ENCODE measurements at places on chromosomes 12 and 14.

DNA sequence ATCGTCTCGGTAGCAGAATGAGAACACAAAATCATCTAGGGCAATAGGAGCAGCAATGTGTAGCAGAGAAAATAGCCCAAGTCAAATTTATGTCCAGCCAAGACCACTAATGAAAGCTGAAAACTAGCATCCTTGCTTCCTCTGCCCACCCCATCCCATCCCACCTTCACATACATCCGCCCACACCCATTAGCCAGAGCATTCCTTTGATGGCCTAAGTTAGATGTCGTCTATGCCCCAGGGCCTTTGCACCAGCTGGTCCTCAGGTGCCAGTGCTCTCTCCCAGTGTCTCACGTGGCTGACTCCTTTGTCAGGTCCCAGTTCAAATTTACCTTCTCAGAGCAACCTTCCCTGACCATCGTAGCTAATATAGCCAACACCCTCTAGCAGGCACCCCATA lies 17.8 kb upstream of the PPP2R5C start:
- no peaks in the 10 kb centered on the region for H3K36me3 ChIP-seq
- no peak overlapping the region for H3K27ac ChIP-seq
- no peaks in the 10 kb centered on the region for H3K4me1 ChIP-seq
- no peak for DNase-seq
- no peak overlapping the region for H3K4me3 ChIP-seq

DNA sequence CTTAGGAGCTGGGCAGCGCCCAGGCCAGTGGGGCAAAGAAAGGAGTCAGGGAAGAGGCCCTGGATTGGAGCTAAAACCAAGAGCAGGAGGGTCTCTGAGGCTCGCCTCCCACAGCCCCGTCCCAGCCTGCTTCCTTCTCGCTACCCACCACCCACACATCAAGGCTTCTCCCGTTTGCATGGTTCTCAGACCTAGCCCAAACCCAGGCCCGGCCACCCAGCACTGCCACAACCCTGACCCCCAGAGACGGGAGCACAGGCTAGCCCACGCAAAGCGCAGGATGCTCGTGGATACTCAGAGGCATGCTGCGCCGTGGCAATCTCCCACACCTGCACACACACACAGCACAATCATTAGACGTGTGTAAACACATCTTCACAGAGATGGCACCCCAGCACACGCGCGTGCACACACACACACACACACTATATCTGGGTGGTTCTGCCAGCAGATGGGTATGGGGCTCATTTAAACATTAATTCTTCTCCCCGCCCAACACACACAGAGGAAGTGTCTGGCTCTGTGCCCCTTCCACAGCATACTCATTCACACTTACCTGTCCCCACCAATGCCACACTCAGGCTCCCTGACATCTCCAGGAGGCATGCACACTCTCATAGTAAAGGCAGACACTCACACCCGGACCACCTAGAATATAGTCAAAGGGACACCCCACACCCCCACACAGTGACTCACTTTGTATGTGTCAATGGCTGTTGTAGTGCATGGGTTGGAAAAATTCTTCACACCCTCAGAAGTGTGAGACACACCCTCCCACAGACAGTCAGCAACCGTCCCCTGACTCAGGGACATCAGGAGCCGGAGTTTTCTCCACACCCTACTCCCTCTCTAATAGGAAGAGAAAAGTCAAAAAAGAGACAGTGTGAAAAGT lies 1.1 kb downstream of the CARMIL3 start:
- no peaks in the 10 kb centered on the region for H3K36me3 ChIP-seq
- H3K27me3 ChIP-seq = no peaks in the 10 kb centered on the region
- no peak overlapping the region for H3K27ac ChIP-seq
- no peaks in the 10 kb centered on the region for H3K4me1 ChIP-seq
- H3K4me3 ChIP-seq = no peak overlapping the region

DNA sequence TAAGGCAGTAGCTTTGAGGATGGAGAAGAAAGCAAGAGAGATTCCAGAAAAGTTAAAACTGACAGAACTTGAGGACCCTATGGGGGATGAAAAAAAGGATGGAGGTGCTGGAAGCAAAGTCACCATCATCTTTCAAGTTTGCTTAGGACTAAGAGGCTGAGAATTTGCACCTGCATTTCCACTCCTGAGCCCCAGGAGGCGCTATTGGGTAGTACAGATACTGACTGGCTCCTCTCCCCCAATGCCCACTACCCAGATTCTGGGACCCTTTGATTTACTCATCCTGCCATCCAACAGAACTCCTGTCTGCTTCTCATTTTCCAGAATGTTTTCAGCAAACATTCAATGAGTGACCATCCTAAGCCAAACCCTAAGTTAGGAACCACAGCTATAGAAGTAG lies 34.0 kb upstream of the CMKLR1 start:
- no peaks in the 10 kb centered on the region for H3K4me1 ChIP-seq
- no peak for DNase-seq
- no peaks in the 10 kb centered on the region for H3K36me3 ChIP-seq
- no peak overlapping the region for H3K4me3 ChIP-seq
- H3K27ac ChIP-seq = no peak overlapping the region

- no peaks in the 10 kb centered on the region for H3K36me3 ChIP-seq
- H3K27me3 ChIP-seq = no peaks in the 10 kb centered on the region
- H3K4me3 ChIP-seq = no peak overlapping the region
- no peaks in the 10 kb centered on the region for H3K4me1 ChIP-seq
These were observed 99.2 kb downstream of the SLC5A8 start for GRCh38 chr12:101110866-101111265.

DNA sequence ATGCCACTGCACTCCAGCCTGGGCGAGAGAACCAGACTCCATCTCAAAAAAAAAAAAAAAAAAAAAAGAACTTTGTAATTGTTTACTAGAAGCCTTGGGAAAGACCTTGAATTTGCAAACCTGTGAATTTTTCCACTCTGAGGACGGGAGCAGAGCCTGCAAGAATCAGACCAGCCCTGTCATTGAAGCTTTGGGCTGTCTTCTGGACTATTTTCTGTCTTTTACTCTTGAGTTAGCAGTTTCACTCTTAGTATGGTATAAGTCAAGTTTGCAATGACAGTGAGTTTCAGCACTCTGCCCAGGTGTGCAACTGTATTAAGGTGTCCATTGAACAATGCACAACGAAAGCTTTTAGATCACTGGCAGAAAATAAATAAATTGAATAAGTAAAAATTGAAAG lies 81.4 kb upstream of the KRAS start:
- DNase-seq = no peak
- H3K4me3 ChIP-seq = no peak overlapping the region
- no peaks in the 10 kb centered on the region for H3K36me3 ChIP-seq
- no peak overlapping the region for H3K27ac ChIP-seq

GRCh38 chr12:42325653-42326474 lies at the start of the genes PPHLN1 and ZCRB1:
PPHLN1 (plus strand) TSS chr12:42326167; CDS start chr12:42335903, 9,736 bp downstream.
ZCRB1 (minus strand) TSS chr12:42326094; CDS start chr12:42324102, 1,992 bp downstream.
- H3K4me3 ChIP-seq = peak within 1 kb of the TSS; percentile 92
- H3K36me3 ChIP-seq = no peaks in the 10 kb centered on the region
- H3K27me3 ChIP-seq = no peaks in the 10 kb centered on the region
- peak within 1 kb of the TSS; percentile 84 for H3K27ac ChIP-seq

Data from lung (tissue), 17 donors.